NCI-H446 (cell line): ENCODE measurements at places on chromosomes 11 and 22.

- DNase-seq: peak; percentile 99
Observed at GRCh38 chr11:77109236-77110019, 6.8 kb downstream of the OMP start.

DNA sequence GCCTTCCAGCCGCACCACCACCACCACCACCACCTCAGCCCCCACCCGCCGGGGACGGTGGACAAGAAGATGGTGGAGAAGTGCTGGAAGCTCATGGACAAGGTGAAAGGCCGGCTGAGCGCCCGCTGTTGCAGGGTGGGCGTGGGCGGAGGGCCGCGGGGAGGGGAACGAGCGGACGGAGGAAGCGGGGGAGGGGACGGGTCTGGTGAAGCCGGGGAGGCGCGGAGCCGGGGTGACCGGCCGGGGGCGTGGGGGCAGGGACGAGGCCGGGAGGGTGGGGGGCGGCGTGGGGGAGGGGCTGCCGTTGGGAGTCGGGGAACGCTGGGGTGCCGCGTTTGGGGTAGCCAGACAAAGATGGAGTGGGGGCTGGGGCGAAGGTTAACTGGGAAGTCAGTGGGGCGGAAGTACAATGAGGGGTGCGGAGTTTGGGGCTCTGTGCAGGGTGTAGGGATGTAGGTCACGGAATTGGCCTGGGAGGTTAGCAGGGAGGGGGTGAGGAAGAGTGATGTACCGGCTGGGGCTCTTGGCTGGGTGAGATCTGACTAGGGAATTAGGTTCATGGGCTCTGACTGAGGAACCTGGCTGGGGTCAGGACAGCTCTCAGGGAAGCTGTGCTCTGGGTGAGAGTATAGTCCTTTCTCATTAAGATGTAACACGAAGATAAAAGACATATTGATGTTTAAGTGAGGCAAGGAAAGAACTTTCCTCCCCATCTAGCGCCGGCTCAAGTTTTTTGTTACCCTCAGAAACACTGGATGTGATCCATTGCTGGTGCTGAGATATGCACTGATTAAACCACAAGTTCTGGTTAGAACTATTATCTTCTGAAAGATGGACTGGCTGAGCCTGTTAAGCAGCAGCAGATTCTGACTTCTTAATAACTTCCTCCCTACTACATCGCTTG lies 624 bp downstream of the CBL start:
- DNase-seq: no peak

DNA sequence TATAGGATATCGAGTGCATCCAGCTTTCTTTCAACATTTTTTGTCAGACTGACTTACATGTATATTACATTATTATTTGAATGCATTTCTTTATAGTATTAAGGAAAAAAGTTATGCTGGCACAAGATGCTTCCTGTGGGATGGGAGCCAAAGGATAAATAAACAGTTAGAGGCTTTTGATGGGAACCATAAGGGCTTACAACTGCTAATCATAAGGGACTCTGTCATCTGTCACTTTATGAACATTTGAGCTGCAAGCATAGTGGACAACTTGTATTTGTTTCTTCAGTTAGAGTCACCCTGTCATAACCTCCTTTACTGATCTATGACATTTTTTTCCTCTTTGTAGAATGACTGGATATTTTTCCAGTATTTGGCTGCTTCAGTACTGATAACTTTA lies 132.4 kb upstream of the CHORDC1 start:
- DNase-seq: no peak

DNA sequence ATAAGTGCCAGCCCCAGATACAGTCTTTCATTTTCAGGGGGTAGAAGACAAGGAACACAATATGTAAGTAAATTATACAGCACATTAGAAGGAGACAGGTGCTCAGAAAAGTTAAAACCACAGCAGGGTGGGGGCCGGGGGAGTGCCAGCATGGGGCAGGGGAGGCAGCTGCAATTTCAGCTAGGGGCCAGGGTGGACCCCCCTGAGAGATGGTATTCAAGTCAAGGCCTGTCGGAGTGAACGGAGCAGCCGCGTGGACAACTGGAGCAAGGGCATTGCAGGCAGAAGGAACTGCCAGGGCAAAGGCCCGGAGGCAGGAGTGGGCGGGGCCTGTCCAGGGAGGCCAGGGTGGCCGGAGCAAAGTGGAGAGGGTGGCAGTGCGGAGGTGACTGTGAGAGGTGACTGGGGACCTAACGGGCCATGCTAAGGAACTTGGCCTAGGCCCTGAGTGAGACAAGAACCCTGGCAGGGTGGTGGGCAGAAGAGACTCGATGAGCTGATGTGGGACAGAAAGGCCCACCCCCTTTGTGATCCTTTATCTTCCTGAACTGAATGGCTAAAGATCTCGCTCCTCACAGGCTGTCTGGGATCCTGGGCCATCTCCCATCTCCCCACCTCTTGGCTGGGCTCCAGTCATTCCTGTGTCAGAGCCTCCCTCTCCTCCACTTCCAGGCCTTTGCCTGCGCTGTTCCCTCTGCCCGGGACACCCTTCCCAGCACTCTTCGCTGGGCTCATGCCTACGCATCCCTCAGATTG lies 22.4 kb upstream of the FLRT1 start:
- DNase-seq: no peak

DNA sequence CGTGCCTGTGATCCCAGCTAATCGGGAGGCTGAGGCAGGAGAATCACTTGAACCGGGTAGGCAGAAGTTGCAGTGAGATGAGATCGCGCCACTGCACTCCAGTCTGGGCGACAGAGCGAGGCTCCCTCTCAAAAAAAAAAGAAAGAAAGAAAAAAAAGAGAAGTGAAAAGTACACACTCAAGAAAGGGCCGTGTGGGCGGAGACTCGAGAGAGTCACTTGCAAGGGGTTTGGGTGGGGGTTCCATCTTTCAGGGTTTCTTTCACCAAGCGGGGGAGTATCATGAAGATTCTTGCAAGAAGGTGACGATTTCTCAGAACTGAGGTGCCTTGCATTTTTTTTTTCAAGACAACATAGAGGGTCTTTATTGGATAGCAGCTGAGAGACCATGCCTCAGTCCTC lies 4.0 kb upstream of the IFITM5 start:
- no peak for DNase-seq

DNA sequence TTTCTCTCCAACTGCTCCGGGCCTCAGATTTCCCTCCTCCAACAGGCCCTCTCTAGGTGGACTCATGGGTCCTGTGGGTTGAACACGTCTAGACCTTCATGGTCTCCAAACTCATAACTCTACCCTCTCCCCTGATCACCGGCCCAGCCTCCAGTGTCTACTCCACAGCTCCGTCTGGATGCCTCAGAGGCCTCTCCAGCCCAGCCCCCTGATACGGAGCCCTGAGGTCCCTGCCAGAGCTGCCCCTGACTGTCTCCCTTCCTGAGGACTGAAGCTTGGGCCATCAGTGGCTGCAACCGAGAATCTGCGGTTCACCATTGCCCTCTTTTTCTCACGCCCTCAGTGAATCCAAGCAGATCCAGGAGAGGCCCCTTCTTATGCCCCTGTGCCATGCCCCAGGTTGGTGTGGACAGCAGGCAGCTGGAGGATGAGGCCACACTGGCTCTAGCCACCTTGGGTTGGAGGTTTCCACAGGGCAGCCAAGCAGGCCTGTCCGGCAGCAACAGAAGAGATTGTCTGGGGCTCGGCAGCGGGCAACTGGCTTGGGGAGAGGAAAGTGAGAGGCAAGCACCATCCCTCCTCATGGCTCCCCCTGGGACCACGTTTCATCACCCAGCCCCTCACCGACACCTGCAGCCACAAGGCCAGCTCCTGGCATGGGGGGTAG lies 104.6 kb upstream of the FGF3 start:
- DNase-seq: no peak

DNA sequence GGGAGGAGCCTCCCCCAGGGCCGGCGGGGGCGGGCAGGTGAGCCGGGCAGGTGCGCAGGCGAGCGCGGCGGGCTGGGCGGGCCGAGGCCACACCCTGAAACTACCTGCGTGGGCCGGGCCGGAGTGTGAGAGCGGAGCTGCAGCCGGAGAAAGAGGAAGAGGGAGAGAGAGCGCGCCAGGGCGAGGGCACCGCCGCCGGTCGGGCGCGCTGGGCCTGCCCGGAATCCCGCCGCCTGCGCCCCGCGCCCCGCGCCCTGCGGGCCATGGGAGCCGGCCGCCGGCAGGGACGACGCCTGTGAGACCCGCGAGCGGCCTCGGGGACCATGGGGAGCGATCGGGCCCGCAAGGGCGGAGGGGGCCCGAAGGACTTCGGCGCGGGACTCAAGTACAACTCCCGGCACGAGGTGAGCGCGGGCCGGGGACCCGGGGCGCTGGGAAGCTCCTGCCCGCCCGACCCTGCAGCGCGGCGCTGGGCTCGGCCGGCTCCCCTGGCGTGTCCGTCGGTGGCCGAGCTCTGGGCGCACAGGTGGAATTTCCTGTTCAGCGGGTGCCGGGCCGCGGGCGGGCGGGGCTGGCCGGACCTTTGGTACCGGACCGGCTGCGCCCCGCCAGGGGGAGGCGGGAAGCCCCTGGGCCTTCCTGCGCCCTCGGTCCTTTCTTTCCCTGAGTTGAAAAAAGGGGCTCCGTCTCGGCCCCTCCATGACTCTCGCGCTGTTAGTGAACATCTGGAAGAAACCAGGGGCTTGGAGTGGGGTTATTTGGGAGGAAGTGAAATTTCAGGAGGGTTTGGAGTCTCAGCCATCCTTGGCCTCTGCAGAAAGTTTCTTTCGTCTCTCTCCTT lies at the start of gene ST14:
Gene ST14 (plus strand): TSS at position 126 of the 841 bp plus-strand sequence. CDS start 198 bp downstream, at position 324.
- no peak for DNase-seq

DNA sequence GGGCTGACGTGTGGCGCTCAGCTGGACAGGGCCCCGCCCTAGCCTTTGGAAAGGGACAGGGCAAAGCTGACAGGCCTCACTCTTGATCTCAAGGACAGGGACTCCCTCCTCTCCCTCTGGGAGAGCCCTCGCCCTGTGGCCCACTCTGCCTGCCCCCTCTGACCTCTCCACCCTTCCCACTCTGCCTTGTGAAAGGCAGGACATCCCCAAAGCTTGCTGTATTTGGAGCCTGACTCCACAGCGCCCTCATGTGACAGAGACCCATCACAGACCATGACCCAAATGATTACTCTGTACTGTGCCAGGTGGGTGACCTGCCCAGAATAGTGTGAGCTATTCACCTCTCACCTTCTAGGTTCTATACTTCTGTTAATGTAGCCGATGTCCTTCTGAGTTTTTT lies 18.8 kb downstream of the P2RY2 start:
- peak; percentile 17 for DNase-seq

- no peak for DNase-seq
Observed at GRCh38 chr11:102920118-102920684, 35.3 kb downstream of the MMP13 start.

GRCh38 chr11:3344327-3345174 lies 34.4 kb downstream of the ZNF195 start:
- no peak for DNase-seq

- no peak for DNase-seq
Observed at GRCh38 chr11:70913715-70914231, 338.6 kb downstream of the SHANK2 start.

- no peak for DNase-seq
Observed at GRCh38 chr11:118789501-118790356, 1.2 kb downstream of the DDX6 start.

DNA sequence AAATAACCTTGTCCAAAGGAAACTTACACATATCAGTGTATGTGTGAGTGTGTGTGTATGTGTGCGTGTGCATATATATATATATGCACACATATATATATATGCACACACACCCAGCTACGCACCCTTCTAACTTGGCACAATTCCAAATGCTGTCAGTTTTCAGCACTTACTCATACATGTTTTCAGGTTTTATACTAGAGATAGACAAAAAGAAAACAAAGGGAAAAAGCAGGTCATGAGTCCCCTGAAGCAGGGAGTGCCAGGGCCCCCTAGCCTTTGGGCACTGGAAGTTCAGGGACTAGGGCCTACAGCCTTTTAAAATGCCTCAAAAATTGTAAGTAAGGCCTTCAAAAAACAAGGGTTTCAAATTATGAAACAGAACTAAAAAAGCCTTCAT lies 265.4 kb downstream of the CADM1 start:
- DNase-seq: no peak

DNA sequence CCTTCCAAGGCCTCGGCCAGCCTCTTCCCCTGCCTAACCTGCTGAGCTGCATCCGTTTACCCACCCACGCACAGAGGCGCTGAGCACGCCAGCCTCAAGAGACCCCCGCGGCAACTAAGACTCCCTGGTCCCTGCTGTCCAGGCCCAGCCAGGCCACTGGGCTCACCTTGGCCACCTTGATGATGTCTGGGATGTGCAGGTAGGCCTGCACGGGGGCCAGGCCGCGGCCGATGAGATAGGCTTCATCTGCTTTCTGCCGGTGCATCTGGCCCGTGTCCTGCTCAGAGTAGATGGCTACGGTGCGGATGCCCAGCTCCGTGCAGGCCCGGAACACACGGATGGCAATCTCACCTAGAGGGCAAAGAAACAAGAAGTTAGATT lies 14.6 kb downstream of the LRFN4 start:
- DNase-seq: no peak

GRCh38 chr11:72773291-72773690 lies 20.6 kb downstream of the STARD10 start:
- peak; percentile 29 for DNase-seq

GRCh38 chr11:130023204-130023603 lies 20.6 kb upstream of the PRDM10 start:
- no peak for DNase-seq

DNA sequence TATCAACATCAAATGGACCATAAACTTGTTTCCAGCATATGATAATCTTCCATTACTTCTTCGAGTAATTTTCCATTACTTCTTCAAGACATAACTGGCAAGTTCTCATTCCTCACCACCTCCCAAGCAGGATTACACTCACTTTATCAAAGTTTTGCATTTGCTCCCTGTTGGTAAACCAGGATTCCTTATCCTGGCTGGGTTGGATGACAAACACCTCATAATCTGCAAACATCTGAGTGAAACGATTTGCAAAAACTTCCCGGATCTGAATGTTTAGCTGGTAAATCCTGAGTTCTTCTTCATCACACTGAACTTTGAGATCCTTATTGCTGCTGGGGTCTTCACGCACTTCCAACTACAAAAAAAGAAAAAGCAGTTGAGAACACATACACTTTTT lies 86.4 kb downstream of the DENND5A start:
- DNase-seq: no peak

GRCh38 chr22:22578702-22579424 lies 19.8 kb upstream of the PRAME start:
- no peak for DNase-seq

DNA sequence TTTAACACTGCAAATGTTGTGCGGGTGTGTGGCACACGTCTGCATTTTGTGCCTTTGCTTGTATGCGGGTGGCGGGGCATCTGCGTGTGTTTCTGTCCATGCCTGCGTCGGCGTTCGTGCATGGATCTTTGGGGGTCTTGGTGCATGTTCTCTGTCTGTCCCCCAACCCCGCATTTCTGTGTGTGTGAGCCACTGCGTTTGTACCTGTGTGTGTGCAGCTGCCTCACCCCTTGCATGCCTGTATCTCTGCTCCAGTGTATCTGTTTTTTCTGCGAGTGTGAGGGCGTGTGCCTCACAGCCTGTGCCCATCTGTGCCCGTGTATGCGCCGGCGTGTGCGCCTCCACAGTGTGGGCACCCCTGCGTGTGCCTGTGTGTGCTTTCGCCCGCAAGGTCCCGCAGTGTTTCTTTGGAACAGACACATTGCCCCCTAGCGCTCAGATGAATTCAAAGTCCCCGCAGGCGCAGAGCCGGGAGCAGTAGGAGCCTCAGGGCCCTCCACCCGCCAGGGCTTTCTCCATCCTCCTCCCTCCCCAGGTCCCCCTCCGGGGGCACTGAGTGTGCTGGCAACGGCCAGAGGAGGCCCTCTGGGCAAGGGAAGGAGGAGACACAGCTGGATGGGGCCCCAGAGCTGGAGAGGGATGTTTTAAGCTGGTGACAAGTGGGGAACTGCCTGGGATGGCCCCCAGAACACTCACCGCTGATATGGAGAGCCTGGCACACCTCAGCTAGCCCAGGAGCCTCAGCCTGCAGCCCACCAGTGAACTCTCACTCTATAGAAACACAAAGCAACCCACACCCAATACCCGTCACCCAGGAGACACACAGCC lies 3.1 kb upstream of the MN1 start:
- DNase-seq: peak; percentile 88
